SJCRH30 (cell line): ENCODE measurements at places on chromosomes 13 and 19. TPM values are rescaled to one million over a fixed set of nuclear protein-coding genes. Genes with fewer than 3 reads are reported as not detected.

NCAN gene
- total RNA-seq, result 0.10 TPM in 1 of 2 replicates, not detected in the other

DNA sequence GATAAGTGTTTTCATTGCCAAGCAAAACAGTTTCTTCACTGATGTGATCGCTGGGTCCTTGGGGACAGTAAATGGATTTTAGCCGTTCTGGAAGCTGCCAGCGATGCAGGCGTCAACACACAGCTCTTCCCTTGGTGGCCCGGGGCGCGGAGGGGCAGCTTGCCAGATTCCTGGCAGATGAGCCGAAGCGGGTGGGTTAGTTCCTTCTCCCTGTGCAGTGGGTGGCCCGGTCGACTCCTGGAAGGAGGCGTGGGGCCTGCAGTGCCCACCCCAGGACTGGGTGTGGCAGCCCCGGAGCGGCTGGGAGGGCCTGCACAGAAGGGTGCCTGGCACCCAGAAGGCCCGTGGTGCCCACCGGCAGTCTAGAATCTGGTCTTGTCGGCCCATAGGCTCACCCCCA lies 69.0 kb downstream of the KDM4B start:
- DNase-seq, result no peak

ZNF536 gene
- total RNA-seq, result 14.2 and 15.2 TPM in 2 replicates

OR7A5 gene
- total RNA-seq, result not detected in 2 replicates

CALR3 gene
- total RNA-seq, result not detected in 2 replicates

- no peak for DNase-seq
These were observed 661.0 kb upstream of the MIR17HG start for GRCh38 chr13:90686442-90686841.
